ENCODE measurements at places on chromosomes 5 and 9.

- no peak for DNase-seq
These were observed 55.3 kb downstream of the SPEF2 start for GRCh38 chr5:35672995-35673394.

- no peak for DNase-seq
These were observed 482.7 kb upstream of the C9orf72 start for GRCh38 chr9:28056006-28056405.

DNA sequence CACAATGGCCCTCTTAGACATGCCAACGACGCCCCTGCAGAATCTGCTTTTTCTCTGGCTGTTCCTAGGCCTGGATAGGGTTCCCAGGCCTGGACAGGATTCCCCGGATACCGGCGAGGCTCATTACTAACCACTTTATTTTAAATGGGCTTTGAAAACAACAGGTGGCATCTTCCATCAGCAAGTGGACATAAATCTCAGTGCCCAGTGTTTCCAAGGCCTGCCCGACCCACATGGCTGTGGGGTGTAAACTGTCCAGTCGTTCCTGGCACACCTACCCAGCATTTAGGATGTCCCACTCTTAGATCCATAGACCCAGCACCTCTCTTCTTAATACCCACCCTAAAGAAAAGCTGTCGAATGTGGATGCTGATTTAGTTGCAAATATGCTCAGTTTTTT is 896 bp downstream of the CMBL start:
- no peak for DNase-seq

- DNase-seq: no peak
These were observed 89.7 kb upstream of the CCDC152 start for GRCh38 chr5:42666869-42667268.

- DNase-seq: no peak
These were observed 134.3 kb upstream of the ICE1 start for GRCh38 chr5:5288201-5288600.

- no peak for DNase-seq
These were observed 59.2 kb downstream of the PHAX start for GRCh38 chr5:126659805-126660482.

DNA sequence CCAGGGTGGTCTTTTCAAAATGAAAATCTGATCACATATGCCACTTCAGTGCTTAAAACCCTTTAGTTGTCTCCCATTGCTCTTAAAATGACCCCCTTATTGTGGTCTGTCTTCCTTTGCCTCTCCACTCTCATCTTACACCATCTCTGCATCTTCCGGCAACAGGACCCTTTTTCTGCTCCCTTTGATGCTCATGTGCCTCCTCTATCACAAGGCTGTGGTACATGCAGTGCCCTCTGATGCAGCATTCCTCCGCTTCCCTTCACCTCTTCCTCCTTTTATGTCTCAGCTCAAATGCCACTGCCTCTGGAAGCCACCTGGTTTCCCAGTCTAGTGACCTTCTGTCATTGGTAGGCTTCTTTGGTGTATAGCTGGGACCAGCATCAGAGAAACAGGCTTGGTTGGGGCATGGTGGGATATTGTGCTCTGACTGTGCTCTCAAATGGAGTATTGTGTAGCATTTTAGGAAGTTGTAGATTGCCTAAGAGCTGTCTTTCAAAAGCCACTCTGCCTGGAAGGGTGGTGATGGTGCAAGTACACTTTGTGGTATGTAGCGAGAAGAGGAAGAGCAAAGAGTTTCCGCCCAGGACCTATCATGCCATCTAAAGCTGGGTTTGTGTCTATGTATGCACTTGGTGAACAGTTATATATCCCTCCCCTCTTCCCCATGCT is 28.1 kb downstream of the ARHGAP26 start:
- no peak for DNase-seq

GRCh38 chr5:55692509-55692908 is 19.6 kb downstream of the SLC38A9 start:
- no peak for DNase-seq

DNA sequence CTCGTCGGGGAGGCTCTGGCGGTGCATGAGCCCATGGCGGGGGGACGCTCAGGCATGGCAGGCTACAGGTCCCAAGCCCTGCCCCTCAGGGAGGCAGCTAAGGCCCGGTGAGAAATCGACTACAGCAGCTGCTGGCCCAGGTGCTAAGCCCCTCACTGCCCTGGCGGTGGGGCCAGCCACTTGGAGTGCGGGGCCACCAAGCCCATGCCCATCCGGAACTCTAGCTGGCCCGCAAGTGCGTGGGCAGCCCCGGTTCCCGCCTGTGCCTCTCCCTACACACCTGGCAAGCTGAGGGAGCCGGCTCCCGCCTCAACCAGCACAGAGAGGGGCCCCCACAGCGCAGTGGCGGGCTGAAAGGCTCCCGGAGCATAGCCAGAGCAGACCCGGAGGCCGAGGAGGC is 1896.9 kb upstream of the CDH6 start:
- DNase-seq: no peak

GRCh38 chr5:90638878-90639277 is 80.3 kb downstream of the ADGRV1 start:
- no peak for DNase-seq

DNA sequence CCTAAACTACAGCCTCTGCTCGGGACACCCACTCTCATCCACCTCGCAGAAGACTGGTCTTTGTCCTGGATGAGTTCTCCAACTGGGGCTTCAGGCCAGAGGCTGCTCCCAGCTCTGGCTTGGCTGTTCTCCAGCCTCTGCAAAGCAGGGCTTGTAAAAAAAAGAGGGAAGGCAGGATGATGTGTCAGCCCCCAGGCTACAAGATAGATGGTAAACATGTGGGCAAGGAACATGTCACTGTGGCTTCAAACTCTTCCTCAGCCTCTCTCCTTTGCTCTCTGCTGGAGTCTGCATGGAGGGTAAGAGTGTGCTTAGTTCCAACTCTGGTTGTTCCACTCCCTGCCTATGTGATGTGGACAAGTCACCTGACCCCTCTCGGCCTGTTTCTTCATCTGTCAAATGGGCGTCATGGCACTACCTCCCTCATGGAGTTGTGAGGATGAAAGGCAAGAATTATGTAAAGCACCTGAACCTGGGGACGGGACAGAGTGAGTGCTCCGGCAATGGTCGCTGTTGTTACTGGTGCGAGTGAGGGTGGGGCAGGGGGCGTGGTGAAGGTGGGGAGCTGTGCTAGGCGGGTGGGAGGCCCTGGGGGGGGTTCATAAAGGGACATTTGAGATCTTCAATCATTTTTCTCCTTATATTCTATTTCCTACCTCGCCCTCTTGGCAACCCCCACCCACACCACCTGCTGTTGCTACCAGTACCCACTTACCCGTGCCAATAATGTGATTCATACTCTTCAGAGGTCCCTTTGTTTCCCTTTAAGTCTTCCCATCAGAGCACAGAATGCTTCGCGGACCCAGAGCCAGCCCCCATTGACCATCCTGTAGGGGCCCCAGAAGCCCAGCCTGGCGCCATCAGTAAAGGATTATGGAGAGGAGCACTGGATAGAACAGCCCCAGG is 6.8 kb upstream of the ZNF79 start:
- DNase-seq: peak; percentile 46

DNA sequence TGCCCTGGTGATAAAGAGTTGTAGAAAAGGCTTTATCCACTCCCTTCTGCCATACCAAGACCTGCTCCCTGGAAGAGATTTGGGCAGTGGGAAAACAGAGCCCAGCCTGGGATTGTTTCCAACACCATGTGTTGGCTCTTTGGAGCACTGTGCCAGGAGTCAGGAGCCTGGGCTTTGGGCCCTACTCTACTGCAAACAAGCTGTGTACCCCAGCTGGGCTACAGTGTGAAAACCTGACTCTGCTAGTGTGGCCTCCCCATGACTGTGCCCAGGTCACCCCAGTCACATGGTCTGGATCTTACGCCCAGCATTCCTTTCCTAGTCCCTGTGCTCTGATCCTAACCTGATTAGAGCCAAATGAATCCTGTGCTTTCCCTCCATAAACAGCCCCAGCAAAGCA is 39.3 kb upstream of the SHB start:
- no peak for DNase-seq

GRCh38 chr9:13446286-13446937 is 166.9 kb upstream of the MPDZ start:
- no peak for DNase-seq

GRCh38 chr9:92404042-92404836 is at the start of gene OGN:
Gene OGN, minus strand, starts transcription at chr9:92404578. Its CDS starts 1,171 bp downstream, at chr9:92403407.
- no peak for DNase-seq

DNA sequence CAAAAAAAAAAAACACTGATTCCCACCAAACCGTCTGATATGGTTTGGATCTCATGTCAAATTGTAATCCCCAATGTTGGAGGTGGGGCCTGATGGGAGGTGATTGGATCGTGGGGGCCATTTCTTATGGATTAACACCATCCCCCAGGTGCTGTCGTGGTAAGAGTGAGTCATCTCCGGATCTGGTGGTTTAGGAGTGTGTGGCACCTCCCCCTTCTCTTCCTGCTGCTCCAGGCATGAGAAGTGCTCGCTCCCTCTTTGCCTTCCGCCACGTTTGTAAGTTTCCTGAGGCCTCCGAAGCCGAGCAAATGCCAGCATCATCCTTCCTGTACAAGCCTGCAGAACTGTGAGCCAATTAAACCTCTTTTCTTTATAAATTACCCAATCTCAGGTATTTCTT is 45.2 kb downstream of the HSD17B3 start:
- no peak for DNase-seq

DNA sequence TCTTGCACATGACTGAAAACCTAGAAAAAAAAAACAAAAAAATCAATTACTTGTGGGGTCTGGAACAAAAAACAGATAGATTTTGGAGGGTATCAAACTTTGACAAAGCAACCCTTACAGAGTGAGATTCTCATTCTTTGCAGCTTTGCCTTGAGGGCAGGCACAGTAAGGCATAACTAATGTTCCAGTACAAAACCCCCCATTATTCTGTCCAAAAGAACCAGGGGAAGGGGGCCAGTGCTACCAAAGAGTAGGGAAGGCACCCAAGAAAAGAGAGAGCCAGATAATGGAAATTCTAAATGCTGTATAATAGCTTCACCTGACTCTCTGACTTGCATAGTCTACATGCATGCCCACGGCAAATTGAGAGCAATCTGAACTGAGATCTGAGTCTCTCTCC is 12.9 kb downstream of the POLK start:
- DNase-seq: no peak

- DNase-seq: no peak
These were observed 18.1 kb downstream of the PRKACG start for GRCh38 chr9:68995776-68996175.

DNA sequence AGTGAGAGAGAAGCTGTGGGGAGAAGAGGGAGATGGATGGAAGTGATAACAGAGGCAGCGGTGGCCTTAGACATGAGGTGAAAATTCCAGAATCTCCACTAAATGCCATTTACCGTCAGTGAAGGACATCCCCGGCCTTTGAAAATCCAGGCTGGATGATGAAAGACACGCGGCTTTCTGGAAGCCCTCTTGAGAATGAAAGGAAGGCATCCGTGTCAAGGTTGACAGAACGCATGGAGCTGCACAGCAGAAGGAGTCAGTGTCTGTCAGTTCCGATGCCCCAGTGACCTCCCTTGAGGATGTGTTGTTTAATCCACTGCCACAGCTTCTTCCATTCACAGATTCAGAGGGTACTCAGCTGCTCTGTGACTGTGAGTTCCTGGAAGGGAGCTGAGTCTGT is 114.9 kb downstream of the ICE1 start:
- DNase-seq: no peak

GRCh38 chr5:1064383-1065142 is 47.3 kb downstream of the SLC12A7 start:
- DNase-seq: no peak

DNA sequence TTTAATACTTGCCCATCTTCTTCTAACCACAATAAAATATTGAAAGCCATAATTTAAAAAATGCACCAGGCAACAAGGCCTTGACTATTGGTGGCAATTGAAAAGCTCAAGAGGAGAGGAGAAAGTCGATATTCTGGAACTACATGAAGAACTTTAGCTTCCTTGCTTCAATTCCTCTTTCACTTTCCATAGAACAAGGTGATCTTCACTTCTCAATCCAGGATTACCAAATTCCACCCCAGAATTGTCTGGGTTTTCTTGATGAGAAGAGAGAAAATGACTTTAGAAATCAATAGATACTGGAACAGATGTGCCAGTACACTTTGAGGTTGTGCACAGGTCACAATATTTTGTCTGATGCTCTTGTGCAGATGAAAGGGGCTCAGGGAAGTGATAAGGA is 52.2 kb downstream of the PTCD2 start:
- DNase-seq: no peak

GRCh38 chr9:82404881-82405280 is 416.3 kb downstream of the SPATA31D1 start:
- no peak for DNase-seq

- DNase-seq: no peak
These were observed 374.9 kb downstream of the TLE1 start for GRCh38 chr9:81314490-81314889.

DNA sequence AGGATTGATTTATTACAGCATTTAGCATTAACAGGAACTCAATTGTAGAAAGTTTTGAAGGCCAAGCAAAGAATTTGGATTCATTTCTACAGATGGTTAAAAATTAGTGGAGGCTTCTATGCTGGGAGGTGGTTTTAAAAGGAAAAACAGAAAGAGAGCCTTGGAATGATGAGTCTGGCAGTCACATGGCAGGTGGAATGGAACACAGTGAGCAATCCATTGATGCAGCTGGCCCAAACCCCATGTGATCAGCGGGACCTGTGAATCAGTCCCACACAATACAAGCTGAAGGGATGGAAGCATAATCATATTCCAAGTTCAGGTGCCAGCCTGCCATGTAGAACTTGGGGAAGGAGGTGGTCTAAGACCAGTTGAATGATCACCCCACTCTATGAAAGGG is 147.9 kb downstream of the PIP5K1B start:
- DNase-seq: no peak

GRCh38 chr5:66841264-66841663 is 245.1 kb downstream of the MAST4 start:
- DNase-seq: no peak

DNA sequence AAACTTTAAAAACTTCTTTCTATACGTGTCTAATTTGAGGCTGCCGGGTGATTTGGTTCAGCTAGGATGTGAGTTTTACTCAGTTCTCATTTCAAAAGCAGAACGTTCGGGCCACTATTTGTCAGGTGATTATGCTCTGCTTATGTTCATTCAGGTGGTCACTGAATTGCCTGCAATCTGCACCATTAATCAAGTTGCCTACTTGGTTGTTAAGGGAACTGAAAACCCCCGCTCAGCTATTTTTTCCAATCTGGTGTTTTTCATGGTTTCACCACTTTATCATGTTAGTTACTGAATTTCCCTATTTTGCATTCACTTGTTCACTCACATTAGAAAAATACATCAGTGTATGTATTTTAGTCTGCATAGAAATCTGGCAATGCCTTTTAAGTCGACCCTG is 523.0 kb downstream of the CSNK1G3 start:
- no peak for DNase-seq

GRCh38 chr5:7886849-7887475 is 18.0 kb downstream of the MTRR start:
- DNase-seq: no peak

- DNase-seq: no peak
These were observed 72.1 kb upstream of the ZNF618 start for GRCh38 chr9:113803811-113804589.

GRCh38 chr5:172110921-172111851 is 76.8 kb downstream of the STK10 start:
- DNase-seq: peak; percentile 33

All from amniotic stem cell (primary cell).